ENCODE measurements at places on chromosomes 2 and 18.

GRCh38 chr2:38935568-38936172 lies 46.0 kb downstream of the ARHGEF33 start:
- no peak for DNase-seq

GRCh38 chr2:112692495-112692911 lies 28.3 kb upstream of the NT5DC4 start:
- DNase-seq = peak; percentile 76

DNA sequence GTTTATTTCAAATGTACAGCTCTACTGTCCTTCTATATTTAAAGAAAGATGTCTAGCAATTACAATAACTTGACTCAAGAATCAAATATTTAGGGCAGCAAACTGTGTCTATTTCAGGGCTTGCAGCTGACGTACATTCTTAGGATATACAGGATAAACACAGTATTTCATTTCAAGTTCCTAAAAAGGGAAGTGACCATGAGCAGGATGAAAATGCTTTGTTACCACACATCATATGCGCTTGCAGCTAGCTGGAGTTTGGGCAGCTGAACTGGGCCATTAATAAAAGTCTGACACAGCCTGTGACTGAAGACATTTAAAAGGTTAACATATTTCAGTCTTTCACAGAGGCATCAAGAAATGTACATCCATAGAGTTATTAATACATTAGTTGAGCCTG lies 264.6 kb upstream of the TRIB2 start:
- DNase-seq = no peak

- DNase-seq = peak; percentile 84
Measured at GRCh38 chr18:3062798-3063680, 50.1 kb upstream of the LPIN2 start.

DNA sequence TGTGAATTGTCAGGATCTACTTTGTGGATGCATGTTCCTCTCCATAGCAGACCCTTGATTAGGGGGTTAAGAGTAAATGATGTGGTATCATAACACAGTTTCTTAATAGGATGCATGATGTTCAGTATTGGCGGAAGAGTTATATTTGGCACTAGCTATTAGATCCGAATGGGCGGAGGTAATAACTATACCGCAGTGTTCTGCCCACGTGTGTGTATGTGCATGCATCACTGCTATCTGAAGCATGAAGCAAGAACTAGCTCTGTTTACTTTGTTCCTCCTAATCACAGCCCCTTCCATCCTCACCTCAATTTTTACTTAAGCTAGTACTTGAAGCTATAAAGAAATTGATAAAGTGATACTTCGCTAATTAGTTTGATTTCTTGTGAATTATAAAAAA lies 159.6 kb upstream of the NOSTRIN start:
- no peak for DNase-seq

DNA sequence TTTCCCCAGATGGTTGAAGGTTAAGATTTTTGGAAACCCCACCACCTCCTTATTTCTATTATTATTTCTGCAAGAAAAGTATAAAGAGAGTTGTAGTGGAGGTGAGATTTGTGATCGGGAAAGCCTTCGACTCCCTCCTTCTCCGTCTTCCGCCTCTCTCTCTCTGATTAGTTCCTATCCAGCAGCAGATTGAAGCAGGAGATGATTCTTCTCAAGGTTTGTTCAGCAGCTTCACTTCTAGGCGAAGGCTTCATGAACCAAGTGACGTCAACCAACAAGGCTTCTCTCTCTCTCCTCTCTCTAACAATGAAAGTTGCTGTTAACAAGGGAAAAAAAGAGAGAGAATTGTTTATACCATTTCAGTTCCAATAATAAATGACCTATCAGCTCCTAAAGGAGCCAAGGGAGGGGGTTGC lies at the start of gene BAZ2B:
Gene BAZ2B (minus strand): TSS at position 263 of the 416 bp plus-strand sequence. CDS start 137,829 bp downstream, outside the sequence.
- DNase-seq = no peak

DNA sequence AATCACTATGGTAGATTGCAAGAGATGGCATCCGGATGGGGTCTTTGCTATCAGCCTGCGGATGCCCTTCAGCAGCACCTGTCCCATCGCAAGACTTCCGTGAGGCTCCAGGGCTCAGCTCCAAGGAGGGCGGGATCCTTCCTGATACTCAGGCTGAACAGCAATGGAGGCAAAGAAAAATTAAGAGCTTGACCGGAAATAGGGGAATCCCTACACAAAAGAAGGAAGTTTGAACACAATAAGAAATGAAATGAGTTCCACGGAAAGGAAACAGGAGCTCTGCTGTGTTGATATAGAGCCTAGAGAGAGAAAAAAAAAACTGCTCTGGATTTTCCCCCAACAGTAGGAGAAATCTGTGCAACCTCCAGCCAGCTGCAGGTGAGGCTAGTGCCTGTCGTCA lies 91.9 kb downstream of the ARL4C start:
- DNase-seq = no peak

DNA sequence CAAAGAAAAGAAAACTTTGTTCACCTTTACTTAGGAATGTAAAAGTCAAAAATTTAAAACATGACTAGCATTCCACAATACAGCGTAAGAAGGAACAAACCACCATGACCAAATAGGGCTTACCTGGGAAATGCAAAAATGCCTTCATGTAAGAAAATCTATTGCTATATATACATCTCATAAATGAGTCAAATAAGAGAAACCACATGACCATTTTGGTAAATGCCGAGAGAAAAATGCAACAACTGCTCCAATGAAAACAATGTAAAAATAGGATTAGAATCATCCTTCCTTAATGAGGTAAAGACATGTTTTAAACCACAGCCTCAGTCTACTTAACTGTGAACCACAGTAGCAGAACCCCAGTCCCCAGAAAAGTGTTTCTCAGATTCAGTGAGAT lies 49.4 kb downstream of the TGOLN2 start:
- DNase-seq = no peak

DNA sequence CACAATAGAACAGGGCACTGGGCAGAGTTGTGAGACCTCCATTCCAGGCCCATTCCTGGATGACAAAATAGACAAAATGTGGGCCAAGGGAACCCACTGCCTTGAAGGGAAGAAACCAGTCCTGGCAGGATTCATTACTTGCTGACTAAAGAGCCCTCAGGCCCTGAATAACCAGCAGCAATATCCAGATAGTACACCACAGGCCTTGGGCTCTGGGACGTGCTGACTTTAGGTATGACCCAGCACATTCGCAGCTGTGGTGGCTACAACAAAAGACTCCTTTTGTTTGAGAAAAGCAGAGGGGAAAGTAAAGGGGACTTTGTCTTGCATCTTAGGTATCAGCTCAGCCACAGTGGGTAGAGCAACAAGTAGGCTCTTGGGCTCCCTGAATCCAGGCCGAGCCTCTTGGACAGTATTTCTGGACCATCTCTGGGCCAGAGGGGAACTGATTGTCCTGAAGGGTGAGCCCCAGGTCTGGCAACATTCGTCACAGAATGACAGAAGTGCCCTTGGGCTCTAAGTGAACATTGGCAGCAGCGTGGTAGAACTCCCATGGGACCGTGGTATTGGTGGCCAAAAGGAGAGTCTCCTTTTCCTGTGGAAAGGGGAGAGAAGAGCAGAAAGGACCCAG lies 89.9 kb upstream of the CD226 start:
- no peak for DNase-seq

- DNase-seq = no peak
Measured at GRCh38 chr18:22297008-22297407, 120.7 kb downstream of the CTAGE1 start.

- DNase-seq = no peak
Measured at GRCh38 chr2:33607251-33607721, 8.2 kb upstream of the FAM98A start.

- peak; percentile 11 for DNase-seq
Measured at GRCh38 chr2:65231892-65232477, 4.4 kb downstream of the ACTR2 start.

DNA sequence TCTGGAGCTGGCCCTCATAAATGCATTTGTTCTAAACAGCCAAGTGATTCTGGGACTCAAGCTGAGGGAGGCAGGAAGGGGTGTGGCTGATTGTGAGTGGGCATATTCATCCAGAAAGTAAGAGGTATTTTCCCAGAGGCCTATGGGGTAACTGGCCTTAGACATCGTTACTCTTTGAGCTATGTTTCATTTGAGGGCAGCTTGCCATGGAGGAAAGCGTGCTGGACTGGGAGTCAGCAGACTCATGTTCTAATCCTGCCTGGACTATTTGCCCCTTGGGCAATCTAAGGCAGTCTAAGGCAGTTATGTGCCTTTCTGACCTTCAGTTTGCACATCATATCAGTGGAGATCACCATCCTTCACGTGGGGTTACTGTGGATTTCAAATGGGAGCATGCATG lies 93.5 kb upstream of the SLC14A2 start:
- no peak for DNase-seq

DNA sequence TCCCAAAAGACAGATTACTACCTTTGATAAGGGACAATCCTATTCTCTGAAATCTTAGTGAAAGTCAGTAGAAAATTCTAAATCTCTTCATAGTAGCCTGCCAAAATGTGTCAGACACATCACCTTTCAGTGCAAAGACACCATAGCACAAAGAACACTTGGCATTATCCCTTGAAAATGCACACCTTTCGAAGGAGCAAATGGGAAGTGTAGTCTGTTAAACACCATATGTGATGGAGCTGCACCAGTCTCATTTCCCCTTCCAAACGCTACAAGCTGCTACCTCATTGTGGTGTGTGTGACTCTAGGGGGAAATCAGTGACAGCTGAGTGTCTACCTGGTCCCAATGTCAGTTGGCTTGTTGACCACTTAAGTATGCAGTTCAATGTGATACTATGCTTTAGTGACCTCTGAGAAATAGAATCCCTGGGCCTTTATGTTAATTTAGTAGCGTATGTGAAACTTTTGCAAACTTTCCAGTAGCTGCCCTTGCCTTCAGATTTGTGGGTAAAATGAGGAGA lies 551.7 kb downstream of the ARHGAP15 start:
- no peak for DNase-seq

DNA sequence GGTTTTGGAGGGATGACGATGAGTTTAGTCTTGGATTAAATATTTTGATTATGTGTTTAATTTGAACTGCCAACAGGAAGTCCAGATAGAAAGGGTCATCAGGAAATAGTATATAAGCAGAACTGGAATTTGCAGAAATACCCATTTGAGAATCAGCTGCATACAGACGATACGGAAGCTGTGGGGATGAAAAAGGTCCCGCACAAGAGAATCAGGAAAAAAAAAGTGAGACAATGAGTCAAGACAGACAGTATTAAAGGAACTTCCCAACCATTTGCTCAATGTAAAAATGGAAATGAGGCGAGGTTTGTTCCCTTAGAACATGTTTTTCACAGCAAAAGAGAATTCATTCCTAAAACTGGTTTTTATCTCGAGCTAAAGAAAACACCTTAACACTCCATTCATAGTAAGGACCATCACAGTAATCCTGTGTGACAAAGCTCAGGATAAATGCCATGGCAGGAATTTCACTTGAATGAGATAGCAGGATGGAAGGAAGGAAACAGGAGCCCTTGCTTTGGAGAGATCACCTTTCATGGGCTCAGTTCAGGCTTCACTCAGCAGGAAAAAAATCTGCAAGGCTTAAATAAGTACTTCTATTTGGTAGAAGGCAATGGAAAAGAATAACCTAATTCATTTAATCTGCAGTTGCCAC lies 29.3 kb downstream of the BCL2 start:
- no peak for DNase-seq

GRCh38 chr18:25147877-25148488 lies 204.0 kb downstream of the ZNF521 start:
- DNase-seq = no peak

- no peak for DNase-seq
Measured at GRCh38 chr2:27216416-27217137, 592 bp upstream of the CAD start.

GRCh38 chr2:151083856-151084795 lies 177.5 kb downstream of the RBM43 start:
- no peak for DNase-seq

DNA sequence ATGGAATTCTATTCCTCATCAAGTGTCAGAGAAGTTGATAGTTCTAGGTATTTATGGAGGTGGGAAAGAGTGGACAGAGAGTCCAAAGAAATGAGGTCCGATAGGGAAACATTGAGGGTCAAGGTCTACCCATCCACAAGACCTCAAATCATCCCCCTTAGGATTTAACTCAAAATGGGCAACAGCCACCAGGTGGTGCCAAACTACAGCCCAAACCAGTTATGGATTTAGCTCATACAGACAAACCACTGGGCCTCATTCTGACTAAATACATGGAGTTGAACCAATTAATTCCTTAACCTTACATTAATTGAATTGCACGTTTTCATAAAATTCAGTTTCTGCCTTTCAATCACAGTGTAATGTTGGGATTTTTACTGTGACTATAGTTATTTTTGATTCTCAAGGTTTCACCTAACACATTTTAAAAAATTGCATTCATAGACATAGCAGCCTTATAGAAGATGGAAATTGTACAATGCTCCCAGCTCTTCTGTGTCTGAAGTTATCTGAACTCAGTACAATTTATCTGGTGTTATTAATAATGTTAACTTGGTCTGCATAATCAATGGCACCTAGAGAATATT lies 98.2 kb upstream of the HNMT start:
- peak; percentile 52 for DNase-seq

DNA sequence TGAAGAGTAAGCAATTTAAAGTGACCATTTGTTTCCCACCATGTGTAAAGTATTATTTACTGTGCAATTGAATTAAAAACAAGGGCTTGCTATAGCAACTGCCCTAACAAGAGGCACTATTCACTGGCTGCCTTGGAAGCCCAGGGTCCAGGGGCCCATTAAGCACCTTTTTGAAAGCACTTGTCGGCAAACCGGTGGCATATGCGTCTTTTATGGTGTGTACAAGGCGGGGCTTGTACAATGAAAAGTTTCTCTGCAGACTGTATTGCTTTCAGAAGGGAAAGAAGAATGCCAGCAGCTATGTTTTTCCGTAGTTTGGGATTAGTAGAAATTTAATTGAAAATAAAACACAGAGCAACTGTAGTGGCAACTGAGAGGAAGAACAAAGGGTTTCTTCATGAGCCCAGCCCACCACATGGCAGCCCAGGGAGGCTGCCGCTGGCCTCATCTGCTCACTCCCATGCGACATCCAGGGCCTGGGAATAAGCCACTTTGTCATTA lies 279.5 kb upstream of the PARD3B start:
- DNase-seq = no peak

GRCh38 chr18:75639472-75639831 lies 211.9 kb upstream of the SMIM21 start:
- no peak for DNase-seq

DNA sequence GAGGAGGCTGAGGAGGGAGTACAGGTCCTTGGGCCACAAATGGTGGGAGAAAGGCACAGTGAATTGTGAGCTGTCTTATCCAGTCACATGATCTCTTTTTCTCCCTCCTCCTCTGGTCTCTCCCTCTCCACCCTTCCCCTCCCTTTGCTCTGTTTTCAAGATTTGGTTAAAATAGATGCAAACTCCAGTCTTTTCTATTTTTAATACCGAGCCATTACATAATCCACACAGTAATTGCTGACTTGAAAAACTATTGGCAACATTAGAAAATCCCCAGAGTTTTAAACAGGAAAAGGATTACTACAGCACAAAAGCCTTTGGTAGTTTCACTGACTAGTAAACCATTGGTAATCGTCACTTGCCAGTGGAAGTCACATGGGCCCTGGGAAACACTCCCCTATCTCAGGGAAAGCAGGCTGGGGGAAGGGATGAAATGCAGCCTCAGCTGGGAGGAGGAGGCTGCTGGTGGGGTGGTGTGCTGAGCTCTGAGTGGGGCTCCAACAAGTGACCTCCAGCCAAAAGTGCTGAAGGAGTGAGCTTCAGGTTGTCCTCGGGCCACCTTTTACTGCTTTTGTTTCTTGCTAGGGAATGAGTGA lies 57.4 kb upstream of the PCBP1 start:
- no peak for DNase-seq

GRCh38 chr2:240328526-240328925 lies 106.9 kb upstream of the GPC1 start:
- DNase-seq = no peak
